Activated CD4-positive, alpha-beta T cell treated with anti-CD3 and anti-CD28 coated beads, Interleukin-2, amount 50 U/mL, for 1 hour (primary cell): ENCODE measurements at places on chromosomes 1 and 21.

DNA sequence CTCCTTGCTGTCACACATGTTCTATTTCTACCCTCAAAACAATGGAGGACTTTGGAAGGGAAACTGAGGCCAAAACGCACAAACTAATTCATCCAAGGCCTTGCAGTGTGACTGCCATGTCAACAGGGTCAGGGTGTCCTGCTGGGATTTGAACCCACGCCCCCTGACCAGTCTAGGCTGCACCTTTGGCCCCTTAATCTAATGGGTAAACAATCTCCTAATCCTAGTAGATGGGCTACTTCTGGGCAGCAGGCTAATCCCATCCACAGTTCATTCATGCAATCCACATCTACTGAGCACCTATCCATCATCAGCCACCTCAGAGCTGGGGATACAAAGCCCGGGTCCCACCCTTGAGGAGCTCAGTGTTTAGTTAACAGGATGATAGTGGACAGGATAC lies 17.0 kb upstream of the LEFTY2 start:
- DNase-seq, result no peak

DNA sequence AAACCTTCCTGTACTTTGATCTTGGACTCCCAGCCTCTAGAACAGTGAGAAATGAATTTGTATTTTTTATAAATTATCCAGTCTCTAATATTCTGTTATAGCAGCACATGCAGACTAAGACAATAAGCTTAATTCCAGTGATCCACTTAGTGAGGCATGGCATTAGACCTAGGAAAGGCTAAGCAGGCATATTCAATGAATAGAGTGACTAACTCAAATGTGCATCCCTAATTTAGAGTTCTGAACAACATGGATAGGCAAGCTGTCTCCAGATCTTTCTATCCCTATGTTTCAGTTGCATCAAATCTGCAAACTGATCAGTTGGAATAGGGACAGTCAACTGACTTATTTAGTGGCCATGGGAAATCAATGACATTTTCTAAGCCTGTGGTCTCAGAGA lies 4.3 kb upstream of the ERICH3 start:
- no peak for DNase-seq

GRCh38 chr1:183655562-183656075 lies 2.5 kb upstream of the APOBEC4 start:
- DNase-seq, result peak; percentile 76

DNA sequence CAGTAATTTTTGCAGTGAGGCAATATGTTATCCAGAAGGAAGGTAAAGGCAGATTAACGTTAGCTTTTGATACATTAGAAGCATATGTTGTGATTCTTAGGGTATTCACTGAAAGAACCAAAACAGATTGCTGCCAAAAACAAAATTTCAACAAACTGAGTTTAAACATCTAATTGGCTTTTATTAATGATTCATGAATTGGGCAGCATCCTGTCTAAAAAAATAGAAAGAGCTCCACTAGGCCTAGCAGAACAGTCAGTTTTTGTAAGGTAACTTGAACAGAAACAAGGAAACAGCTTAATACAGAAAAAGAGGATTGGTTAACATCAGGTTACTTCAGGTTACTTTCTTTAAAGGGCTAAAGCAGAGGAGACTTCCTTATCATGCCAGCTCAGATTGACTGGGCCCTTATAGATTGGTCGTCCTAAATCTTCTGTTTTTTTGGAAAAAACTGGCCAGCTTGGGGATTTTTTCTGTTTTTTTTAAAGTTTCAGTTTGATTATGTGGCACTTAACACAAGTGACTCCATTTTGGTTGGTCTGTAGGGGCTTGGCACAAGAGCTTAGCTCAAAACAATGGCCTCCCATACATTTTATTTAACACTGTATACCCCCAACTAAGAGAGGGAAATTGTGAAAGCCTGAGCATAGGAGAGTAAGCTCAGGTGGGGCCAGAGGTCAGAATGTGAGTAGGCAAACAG lies 36.8 kb upstream of the GALNT2 start:
- DNase-seq, result no peak

- no peak for DNase-seq
Measured at GRCh38 chr1:110707232-110707631, 32.5 kb upstream of the KCNA3 start.

DNA sequence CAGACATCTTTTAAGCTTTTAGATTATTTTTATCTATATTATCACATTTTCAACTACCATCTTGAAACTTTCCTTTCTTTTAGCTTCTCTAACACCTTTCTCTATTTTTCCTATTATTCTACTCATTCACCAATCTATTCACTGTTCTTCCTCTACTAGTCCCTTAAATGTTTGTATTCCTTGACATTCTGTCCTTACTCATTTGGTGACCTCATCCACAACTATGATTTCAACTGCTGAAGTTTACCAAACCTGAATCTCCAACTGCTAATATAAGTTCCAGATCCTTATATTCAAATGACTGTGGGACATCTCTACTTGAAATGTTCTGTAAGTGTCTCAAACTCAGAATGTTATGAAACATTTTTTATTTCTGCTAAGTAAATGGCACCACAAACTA lies 49.2 kb downstream of the TUT4 start:
- DNase-seq, result no peak

DNA sequence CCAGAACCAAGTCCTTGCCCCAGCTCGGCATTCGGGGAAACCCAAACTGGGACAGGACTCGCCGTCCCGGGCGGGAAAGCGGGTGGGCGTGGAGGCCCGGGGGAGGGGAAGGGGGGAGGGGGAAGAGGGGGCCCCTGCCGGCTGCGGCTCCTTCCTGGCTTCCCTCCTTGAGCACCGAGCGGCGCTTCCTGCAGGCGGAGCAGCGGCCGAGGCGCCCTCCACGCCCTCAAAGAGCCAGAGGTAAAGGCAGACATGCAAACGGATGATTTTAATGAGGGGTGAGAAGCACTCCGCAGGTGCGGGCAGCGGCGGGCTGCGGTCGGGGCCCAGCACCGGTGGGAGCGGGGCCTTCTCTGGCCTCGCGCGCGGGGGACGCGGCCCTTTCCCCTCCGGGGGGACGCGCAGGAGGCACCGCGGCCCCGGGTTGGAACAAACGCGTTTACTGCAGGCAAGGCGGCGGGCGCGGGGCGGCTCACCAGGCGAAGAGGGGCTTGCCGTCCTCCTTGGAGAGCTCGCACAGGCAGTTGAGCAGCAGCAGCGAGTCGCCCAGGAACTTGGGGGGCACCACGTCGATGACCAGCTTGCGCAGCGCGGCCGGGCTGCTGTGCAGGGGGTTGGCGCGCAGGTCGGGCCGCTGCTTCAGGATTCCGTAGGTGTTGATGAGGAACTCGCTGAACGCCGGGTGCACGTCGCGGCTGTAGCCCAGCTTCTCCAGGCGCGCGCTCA lies 5.7 kb upstream of the FTCD start:
- DNase-seq, result no peak

DNA sequence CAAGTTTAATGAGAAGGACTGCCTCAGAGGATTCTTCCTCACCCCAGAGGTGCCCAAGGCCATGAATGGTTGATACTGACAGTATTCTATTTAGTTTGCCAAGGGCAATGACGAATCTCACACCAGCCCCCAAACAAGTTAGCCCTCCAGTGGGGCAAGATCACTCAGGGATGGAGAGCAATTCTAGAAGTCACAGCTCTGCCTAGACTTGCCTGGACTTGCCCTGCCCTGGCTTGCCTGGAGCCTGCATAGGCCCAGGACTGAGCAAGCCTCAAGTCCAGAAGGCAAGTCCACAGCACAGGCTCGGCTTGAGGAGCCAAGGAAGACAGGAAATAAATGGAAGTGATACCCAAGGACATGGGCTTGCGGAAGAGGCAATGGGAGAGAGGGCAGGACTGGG lies 39.5 kb upstream of the RGS16 start:
- DNase-seq, result no peak

GRCh38 chr1:45669859-45670655 lies 16.3 kb downstream of the GPBP1L1 start:
- DNase-seq, result no peak

GRCh38 chr1:220353229-220354012 lies 81.2 kb upstream of the RAB3GAP2 start:
- no peak for DNase-seq

GRCh38 chr21:42941696-42942085 lies 16.3 kb upstream of the ERVH48-1 start:
- DNase-seq, result no peak

DNA sequence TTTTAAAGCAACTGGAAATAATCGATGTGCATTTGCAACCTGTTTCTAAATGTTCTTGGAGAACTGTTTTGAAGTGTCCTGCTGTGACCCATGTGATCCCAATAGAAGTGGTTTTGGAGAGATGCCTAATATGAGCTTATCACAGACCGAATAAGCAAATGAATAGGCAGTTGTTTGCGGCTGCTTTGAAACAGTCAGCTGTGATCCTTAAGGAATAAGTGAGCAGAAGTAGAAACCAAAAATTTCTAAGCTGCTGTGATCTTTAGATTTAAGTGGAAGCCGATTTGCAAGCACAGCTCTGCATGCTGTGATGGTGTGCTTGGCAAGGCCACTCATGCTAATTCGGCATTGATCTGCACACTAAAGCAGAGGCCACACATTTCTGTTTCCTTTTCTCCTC lies 329.5 kb upstream of the DUSP10 start:
- DNase-seq, result no peak

- no peak for DNase-seq
Measured at GRCh38 chr1:246734866-246735265, 10.7 kb downstream of the SCCPDH start.

- DNase-seq, result no peak
Measured at GRCh38 chr1:191508239-191508638, 650.0 kb upstream of the RGS18 start.

DNA sequence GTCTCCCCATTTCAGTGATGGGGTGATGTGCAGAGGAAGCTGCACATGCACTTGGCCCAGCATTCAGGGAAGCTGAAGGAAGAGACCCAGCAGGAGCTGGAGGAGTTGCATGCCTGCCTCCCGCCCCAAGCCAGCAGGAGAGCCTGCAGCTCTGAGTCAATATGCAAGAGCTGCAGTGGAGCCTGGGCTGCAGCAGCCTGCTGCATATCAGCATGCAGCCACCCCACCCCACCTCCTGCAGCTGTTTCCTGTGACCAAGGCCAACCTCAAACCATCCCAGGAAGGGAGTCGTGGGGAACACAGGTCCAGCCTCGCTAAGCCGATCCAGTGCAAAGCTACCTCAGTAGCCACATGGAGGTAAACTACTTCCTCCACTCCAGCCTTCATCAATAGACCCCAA lies 18.9 kb downstream of the AGT start:
- DNase-seq, result no peak

DNA sequence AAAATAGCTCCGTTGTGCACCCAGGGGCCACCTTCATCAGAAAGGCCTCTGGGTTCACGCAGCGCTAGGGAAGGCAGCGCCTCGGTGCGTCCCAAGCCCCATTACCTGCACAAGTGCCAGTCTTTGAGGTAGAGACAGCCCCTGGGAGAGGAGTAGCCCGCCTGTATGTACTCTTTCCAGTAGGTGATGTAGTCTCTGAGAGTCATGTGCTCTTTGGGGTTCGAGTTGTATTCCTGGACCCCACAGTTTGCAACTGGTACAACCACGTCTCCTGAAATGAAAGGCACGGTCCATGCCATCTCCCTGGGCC lies 601 bp downstream of the JMJD4 start:
- no peak for DNase-seq

- DNase-seq, result no peak
Measured at GRCh38 chr1:28135371-28136168, 40.9 kb downstream of the PTAFR start.

GRCh38 chr1:212727386-212728181 lies 27.9 kb upstream of the BATF3 start:
- DNase-seq, result no peak

- no peak for DNase-seq
Measured at GRCh38 chr1:3119725-3120124, 50.7 kb downstream of the PRDM16 start.

- no peak for DNase-seq
Measured at GRCh38 chr1:20139776-20140612, 871 bp downstream of the PLA2G2F start.

- DNase-seq, result no peak
Measured at GRCh38 chr1:230922620-230923019, 54.3 kb upstream of the C1orf198 start.

- DNase-seq, result no peak
Measured at GRCh38 chr1:84913555-84913892, 20.5 kb upstream of the LPAR3 start.

DNA sequence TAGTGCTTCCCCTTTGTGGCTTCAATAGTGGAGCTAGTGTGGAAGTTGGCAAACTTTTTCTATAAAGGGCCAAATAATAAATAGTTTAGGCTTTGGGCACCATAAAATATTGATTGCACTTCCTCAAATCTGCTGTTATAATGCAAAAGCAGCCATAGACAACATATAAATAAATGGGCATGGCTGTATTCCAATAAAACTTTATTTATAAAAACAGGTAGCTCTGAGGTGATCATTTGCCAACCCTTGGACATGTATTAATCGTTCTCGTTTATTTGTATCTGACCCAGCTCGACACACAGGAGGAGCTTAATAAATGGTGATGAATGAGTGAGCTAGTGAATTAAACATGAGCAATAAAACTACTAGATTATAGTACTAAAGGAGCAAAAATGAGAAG lies 13.3 kb downstream of the KAZN start:
- no peak for DNase-seq

DNA sequence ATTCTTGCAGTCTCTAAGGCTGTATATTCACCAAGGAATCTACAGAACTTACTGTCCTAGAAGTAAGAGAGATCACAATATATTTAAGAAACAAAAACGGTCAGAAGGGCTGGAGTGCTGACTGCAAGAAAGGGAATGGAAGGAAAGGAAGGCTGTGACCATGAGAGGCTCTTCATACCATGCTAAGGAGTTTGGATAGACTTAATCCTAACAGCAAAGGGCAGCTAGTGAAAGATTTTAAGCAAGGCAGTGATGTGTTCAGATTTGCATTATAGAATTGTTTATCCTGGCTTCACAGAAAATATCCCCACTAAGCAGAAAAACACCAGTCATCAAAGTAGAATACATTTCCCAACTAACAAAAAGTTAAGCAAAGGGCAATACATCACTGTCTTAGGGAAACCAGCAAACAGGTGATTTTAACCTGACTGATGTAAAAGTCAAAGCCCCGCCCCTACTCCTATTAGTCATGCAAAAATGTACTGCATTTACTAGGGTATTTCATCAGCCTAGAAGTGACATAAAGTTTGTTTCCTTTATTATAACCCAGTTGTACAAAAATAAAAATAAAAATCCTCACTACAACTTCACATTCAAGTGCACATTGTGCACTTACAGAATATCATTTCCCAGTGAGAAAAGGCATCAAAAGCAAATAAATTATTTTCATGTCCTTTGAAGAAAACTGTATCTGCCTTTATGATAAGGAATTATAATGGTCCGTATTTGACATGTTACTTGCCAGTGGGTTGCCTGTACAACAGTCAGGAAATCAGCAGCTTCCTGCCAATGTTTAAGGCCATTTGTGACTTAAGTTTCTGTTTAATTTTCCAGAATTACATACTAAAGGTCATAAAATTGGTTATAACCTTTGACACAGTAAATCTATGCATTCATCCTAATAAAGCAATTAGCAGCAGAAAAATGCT lies 17.2 kb downstream of the JAK1 start:
- no peak for DNase-seq

DNA sequence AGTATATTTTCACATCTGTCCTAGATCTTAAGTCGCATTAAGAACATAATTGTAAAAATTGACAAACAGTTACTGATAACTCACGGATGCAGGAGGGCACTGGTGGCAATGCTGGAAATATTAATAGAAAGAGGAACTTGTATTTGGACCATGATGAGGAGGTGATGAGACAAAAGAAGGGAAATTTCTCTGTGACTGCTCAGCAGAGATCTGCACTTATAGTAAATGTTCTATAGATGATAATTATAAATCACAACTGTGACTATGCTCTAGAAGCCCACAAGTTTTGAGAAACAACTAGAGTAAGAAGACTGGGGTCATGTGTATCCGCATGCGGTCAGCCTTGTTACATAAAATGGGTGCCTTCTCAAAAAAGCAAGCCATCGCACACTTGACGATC lies 8.7 kb upstream of the DUSP12 start:
- no peak for DNase-seq
